H4 (cell line): ENCODE measurements at places on chromosomes 5 and 9.
A peak's percentile ranks its signal among the peaks of the same experiment; 100 is the strongest.

- DNase-seq: no peak
Measured at GRCh38 chr5:86030753-86031152, 587.0 kb upstream of the COX7C start.

DNA sequence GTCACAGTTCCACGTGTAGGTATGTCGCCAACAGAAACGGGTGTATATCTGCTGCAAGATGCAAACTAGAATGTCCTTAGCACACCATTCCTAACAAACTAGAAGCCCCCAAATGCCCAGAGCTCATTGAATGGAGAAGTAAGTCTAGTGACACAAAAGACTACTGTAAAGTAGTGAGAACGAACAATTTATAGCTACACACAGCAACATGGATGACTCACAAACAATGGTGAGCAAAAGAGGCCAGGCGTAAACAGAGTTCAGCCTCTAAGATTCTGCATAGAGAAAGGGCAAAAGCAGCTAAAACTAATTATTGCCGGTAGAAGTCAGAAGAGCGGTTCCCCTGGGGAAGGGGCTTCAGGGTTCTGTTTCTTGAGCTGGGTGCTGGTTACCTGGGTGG lies 74.7 kb downstream of the AMBP start:
- DNase-seq: no peak

- peak; percentile 65 for DNase-seq
Measured at GRCh38 chr9:104743376-104743985, 4.0 kb upstream of the NIPSNAP3A start.

GRCh38 chr9:102768002-102768401 lies 227.1 kb upstream of the CYLC2 start:
- DNase-seq: no peak

- DNase-seq: no peak
Measured at GRCh38 chr5:1387059-1387755, 42.3 kb upstream of the CLPTM1L start.

GRCh38 chr5:28648108-28648507 lies 1609.7 kb upstream of the CDH9 start:
- DNase-seq: peak; percentile 15

DNA sequence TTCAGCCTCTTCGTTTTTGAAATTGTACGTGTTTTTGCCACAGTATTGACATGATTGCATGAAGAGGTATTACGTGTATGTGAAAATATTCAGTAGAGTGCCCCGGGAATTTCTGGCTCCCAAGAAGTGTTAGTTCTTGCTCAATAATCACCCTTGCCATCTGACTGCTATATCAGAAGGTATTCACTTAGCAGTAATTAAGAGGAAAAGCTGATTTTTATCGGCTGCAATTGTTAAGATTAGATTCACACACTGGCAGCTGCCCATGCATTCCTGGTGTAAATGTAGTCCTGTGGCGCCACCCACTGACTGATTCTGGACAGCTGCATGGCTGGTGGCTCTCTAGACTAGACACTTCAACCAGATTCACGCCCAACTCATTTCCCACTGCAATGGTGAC lies 440.1 kb upstream of the ADAMTS16 start:
- DNase-seq: peak; percentile 81

- DNase-seq: no peak
Measured at GRCh38 chr9:77453825-77454647, 194.1 kb downstream of the GNA14 start.

- DNase-seq: no peak
Measured at GRCh38 chr5:116861666-116862065, 287.0 kb upstream of the SEMA6A start.

GRCh38 chr5:33170411-33170810 lies 270.4 kb upstream of the TARS1 start:
- no peak for DNase-seq

- DNase-seq: no peak
Measured at GRCh38 chr5:11128021-11128420, 367.0 kb upstream of the DAP start.

- no peak for DNase-seq
Measured at GRCh38 chr5:36644727-36645126, 38.3 kb downstream of the SLC1A3 start.

DNA sequence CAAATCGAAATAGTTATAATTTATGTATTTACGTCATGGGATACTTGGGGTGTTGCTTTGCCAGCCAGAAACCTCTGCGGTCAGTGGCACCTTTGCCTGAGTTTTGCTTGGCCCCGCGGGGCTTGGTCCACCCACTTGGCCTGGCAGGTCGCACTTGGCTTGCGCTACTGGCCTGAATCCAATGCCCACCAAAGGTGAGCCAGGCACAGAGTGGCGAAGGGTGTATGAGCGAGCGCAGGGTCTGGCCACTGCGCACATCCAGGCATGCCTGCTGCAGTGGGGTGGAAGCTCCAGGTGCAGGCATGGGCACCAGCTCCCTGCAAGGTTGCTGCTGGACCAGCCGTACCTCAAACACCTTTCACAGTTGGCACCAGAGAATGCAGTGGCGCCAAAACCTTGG lies 714.6 kb downstream of the CDH9 start:
- DNase-seq: no peak

DNA sequence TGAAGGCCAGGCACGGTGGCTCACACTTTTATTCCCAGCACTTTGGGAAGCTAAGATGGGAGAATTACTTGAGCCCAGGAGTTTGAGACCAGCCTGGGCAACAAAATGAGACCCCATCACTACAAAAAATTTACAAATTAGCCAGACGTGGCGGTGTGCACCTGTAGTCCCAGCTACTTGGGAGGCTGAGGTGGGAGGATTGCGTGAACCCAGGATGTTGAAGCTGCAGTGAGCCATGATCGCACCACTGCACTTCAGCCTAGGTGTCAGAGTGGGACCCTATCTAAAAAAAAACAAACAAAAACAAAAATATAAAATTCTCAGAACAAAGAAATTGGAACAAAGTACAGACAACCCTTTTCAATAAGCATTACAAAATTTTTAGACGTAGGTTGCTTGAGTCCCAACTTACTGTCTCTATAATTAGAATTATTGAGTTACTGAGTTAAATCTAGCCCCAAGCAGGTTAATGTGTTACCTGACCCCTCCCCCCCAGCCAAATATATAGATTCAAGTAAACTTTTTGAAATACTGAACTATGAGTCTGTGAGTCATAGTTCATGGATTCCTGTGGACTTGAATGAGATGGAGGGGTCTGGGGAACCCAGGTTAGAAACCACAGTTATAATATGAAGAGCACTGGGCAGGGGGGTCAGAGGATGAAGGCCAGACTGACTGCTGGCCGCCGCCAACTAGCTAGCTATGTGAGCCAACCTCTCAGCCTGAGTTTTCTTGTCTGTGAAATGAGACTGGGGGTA lies 173.1 kb downstream of the AOPEP start:
- no peak for DNase-seq

DNA sequence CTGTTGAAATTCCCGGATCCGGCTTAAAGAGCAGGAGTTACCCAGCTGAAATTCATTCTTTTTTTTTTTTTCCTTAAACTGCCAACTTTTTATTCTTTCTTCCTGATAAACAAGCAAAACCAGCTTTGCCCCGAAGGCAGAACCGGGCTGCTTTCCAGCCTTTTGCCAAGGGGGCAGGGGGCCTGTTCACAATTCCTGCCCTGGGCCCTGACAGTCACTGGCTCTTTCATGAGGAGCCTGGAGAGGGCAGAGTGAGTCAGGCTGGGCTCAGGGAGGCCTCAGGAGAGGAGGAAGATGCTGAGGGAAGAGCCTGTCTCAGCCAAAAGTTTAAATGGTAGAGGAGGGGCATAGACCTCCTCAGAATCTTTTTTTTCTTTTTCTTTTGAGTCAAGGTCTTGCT lies 4.8 kb downstream of the GLIPR2 start:
- DNase-seq: peak; percentile 51

- no peak for DNase-seq
Measured at GRCh38 chr5:51598026-51598425, 214.8 kb downstream of the ISL1 start.

DNA sequence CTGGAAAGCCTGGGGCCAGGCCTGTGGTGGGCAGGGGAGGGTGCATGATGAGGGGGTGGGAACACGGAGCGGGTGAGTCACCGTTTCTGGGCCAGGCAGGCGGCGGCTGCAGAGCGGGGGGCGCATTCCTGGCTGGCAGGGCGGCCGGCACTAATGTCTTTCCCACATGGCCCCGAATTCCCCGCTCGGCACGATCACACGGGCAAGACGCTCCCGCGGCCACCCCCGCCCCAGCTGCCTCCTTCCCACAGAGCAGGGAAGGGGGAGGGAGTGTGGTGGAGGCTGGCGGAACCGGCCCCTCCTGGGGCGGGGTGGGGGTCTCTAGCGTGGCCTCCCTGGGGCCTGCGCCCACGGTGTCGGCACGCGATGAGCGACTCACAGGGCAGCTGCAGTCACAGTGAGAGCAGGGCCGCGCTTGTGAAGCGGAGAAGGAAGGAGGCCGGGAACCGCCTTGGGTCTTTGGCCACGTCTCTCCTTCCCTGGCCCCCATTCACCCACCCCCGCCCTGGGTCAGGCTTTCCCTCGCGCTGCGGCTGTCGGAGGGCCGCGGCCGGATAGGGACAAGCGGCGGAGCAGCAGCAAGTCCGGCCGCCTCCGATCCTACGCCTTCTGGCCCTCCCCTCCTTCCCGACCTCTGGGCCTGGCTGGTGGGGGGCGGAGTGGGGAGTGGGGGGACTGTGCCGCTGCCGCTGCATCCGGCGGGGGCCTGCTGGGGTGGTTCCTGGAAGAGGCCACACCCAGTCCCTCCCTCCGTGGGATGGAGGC lies 48.9 kb downstream of the CXXC5 start:
- peak; percentile 86 for DNase-seq

DNA sequence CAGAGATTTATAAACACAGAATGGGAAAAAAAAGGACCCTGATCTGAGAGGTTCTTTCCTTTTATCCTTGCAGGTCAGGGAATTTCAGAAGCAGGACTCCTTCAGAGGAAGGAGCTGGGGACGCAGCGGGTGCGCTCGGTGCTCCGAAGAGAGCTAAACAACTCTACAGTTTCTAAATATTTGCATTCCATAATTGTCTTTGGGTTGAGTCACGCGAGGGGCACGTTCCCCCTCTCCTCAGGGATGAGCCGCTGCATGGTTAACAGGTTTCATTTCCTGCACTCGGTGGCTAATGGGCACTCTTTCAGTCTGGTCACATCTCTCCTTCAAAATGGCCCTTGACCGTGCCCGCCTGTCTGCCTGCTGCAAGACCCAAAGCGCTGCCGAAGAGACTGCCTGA lies 165.0 kb upstream of the HMHB1 start:
- no peak for DNase-seq

DNA sequence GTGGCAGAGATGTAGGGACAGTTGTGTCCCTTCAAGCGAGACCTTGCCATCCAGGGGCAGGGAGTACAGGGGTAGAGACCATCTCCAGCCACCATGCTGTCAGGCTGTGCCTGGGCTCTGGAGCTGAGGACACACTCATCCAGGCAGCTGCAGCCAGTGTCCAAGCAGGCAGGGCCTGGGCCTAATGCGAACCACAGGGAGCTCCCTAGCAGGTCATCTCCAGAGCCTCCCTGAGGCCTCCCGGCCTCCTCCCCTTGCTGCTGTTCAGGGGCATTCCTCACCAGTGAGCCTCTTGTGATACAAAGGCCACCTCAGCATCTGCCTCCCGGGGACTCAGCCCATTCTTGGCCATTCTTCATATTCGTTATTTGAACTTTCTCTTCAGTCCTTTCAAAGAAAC lies 35.0 kb downstream of the TPPP start:
- DNase-seq: no peak

- DNase-seq: no peak
Measured at GRCh38 chr9:114787781-114788498, 17.9 kb downstream of the TNFSF15 start.

GRCh38 chr5:56522169-56522568 lies 289.0 kb upstream of the ANKRD55 start:
- DNase-seq: no peak

GRCh38 chr5:67063791-67064190 lies 132.8 kb downstream of the CD180 start:
- peak; percentile 9 for DNase-seq

DNA sequence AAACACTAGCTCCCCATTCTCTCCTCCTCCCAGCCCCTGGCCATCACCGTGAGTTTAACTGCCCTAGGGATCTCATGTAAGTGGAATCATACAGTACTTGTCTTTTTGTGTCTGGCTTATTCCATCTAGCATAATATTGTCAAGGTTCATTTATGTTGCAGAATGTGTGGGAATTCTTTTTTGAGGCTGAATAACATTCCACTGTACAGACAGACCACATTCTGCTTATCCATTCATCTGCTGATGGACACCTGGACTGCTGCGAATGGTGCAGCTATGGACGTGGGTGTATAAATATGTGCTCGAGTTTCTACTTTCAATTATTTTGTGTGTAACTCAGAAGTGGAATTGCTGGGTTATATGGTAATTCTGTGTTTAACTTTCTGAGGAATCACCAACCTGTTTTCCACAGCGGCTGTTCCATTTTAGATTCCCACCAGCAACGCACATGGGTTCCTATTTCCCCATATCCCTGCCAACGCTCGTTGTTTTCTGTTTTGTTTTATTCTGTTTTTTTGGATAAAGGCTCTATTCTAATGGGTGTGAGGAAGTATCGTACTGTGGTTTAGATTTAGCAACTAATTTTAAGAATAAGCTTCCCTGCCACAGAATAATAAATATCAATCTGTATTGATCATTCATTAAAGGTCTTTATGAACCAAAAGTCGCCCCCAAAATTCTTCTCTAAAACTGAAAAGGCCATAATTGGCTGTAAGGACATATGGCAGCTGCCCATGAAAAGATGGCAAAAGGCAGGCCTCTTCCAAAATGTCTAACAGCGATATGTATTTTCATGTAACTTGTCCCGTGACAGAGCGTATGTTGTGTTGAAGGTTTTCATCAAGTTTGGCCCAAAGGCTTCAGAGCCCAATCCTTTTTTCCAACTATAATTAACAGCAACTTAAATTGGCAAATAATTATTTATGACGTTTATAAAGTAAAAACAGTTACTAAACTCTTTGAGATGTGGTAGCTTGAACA lies 70.3 kb downstream of the DAP start:
- DNase-seq: no peak

GRCh38 chr5:68074633-68075032 lies 140.9 kb upstream of the PIK3R1 start:
- no peak for DNase-seq

GRCh38 chr5:42397267-42397666 lies 26.0 kb upstream of the GHR start:
- DNase-seq: no peak

GRCh38 chr9:135956802-135957174 lies 4.4 kb downstream of the UBAC1 start:
- no peak for DNase-seq

GRCh38 chr5:2522372-2522771 lies 229.1 kb downstream of the IRX2 start:
- no peak for DNase-seq

- DNase-seq: peak; percentile 36
Measured at GRCh38 chr9:127133739-127134167, 11.3 kb upstream of the ANGPTL2 start.

- no peak for DNase-seq
Measured at GRCh38 chr9:124788542-124789217, 11.7 kb downstream of the OLFML2A start.

- DNase-seq: no peak
Measured at GRCh38 chr5:141716009-141716408, 34.0 kb upstream of the ARAP3 start.

DNA sequence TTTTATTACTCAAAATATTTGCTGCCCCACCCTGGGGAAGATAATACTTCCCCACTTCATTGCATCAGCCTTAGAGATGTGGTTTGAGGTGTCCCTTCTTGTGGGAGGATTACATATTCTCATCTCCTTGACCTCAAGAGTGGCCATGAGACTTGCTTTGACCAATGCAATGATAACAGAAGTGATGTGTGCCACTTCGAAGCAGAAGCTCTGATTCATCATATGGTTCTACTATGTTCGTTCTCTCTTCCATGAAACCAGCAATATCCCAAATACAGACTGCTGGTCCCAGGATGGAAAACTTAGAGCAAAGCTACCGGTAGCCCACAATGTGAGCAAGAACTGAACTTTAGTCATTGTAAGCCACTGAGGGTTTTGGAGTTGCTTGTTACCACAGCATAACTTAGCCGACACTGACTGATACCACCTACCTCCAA lies 92.0 kb downstream of the THBS4 start:
- DNase-seq: no peak
